Kidney epithelial cell (primary cell): ENCODE measurements at places on chromosomes 1 and 21. TPM values are rescaled to one million over a fixed set of nuclear protein-coding genes. Genes with fewer than 3 reads are reported as not detected.

The OR2L8 gene
- not detected in 2 replicates for total RNA-seq

The TNFRSF25 gene
- 18.2 and 20.2 TPM in 2 replicates for total RNA-seq

The GCSAML gene
- total RNA-seq, result 0.04 TPM in 1 of 2 replicates, not detected in the other

The SLAMF1 gene
- not detected in 2 replicates for total RNA-seq

The NFIA gene
- total RNA-seq, result 3.5 and 4.9 TPM in 2 replicates

The RGS16 gene
- total RNA-seq, result 2.3 and 2.9 TPM in 2 replicates

The LCE1C gene
- total RNA-seq, result not detected in 2 replicates

The GJA4 gene
- not detected in 2 replicates for total RNA-seq

The C1orf115 gene
- total RNA-seq, result 8.4 and 8.9 TPM in 2 replicates

The SPRR1A gene
- not detected in 2 replicates for total RNA-seq

DNA sequence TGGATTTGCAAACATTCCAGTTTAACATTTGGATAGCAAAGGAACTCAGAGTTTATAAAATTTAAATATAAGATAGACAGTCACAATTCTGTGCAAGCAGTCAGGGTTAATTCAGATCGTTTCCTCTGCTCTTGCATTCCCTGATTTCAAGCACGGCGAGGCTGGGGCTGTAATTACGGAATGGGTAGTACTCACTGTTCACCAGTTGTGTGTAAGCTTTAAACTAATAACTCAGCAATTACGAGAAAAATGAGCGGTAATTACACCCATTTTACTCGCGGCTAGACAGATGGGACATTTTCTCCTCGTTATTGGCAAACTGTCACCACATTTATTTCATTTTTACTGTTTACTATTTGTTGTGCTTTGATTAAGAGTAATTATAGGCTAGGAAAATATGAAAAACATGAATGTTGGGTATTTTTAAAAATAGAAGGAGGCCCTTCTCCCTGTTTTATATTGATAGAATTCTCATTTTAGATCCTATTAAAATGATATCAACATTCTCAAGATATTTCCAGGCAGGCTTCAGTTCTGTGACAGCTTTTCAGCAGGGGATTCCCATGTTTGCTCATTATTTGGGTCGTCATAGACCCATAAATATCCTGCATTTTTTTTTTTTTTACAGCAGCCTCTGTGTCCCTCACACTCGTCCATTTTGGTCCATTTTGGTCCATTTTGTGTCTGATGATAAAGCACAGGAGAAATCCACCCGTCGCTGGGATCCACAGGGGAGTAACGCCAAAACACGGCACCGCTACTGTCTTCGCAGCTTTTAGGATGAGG, 208.3 kb downstream of the DSCAM start:
- DNase-seq, result no peak

DNA sequence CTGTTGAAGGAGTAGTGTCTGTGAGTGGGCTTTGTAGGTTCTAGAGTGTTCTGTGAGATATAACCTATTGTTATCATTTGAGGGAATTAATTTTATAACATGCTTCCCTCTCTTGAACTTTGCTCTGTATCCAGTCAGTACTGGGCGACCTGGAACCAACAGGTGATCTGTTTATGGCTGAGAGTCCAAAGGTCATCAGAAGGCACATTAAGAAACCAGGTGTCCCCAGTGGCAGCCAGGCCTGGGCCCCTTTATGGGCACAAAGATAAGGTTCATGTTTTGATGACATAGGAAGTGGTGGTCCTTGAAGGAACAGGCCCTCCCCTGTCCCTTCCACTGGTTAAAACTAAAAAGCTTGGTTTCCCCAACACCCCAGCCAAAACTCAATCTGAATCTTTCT, 61.1 kb downstream of the FHAD1 start:
- DNase-seq, result no peak

- no peak for DNase-seq
Measured at GRCh38 chr1:172582889-172583288, 49.9 kb downstream of the SUCO start.

DNA sequence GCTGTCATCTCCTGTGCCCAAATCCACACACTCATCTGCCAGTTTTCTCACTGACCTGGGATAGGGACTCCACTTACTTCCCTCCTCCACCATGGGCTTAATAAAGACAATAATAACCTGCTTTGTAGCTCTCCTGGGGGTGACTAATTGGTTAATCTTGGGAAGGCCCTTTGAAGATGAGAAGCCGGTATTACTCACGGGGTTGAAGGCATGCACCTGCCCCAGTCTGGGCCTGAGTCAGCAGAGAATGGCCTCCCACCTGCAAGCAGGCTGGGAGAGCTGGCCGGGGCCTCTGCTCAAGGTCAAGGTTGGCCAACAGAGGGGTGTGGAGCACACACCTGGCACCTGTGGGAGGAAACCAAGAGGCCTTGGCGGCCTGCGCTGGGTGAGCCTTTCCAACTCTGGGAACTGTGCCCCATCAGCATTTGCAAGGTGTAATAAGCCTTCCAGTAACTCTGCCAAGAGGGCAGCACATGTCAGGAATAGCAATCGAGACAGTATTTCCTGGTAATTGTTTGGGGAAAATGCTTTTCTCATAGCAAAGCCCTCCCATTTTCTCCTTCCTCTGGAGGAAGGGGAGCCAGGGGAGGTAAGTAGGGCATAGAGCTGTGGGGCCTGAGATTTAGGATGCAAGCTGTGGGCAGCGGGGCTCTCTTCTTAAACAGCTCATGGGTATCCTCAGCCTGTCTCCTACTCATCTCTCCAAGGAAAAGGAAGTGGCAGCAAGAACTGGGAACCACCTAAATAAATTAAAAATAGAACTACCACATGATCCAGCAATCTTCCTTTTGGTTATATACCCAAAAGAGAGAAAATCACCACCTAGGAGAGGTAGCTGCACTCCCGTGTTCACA, 49.0 kb downstream of the TOMM20 start:
- DNase-seq, result peak; percentile 95

DNA sequence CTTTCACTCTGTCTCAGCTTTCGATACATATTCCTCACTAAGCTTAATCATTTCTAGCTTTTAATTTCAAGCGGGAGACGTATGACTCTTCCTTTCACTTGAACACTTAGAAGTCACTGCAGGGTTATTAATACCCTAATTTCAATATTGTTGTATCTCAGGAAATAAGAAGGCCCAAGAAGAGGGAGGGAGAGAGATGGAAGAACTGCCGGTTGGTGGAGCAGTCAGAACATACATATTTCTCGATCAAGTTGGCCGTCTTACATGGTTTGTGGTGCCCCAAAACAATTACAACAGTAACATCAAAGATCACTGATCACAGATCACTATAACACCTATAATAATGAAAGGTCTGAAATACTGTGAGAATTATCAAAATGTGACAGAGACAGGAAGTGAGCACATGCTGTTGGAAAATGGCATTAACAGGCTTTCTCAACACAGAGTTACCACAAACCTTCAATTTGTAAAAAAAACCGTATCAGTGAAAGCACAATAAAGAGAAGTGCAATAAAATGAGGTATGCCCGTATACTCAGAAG, 145.4 kb upstream of the HP1BP3 start:
- no peak for DNase-seq

DNA sequence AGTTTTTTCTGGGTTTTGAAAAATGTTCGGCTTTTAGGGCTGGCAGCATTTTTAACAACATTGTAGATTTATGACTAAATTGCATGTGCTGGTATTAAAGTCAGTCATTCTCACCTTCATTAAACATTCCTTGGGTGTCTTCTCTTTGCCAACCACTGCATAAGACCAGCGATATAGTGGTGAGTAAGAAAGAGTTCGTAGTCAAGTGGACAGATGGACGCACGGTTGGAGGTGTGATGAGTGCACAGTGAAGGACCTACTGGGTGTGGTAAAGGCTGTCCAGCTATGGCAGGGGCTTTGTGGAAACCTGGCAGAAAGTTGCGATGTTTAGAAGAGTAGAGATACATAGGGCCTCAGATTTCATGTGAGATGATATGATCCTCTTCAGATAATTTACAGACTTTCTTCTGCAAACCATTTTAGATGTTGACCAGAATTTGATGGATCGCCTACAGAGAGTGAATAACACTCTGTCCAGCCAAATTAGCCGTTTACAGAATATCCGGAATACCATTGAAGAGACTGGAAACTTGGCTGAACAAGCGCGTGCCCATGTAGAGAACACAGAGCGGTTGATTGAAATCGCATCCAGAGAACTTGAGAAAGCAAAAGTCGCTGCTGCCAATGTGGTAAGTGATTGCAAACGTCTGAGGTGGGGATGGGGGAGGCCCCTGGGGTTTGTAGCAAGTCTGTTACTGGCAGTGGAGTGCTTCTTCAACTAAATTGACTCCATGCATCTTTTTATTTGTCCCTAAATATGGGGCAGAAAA, 56.0 kb upstream of the LAMC2 start:
- DNase-seq, result no peak

GRCh38 chr1:230031131-230031530, 35.9 kb upstream of the GALNT2 start:
- no peak for DNase-seq

GRCh38 chr1:60889709-60890108, 192.7 kb upstream of the NFIA start:
- no peak for DNase-seq

GRCh38 chr21:38255571-38256117, 1.1 kb upstream of the KCNJ15 start:
- no peak for DNase-seq

- no peak for DNase-seq
Measured at GRCh38 chr1:47951545-47952235, 45.5 kb downstream of the TRABD2B start.

GRCh38 chr1:165516469-165516868, 27.3 kb upstream of the LRRC52 start:
- DNase-seq, result no peak

DNA sequence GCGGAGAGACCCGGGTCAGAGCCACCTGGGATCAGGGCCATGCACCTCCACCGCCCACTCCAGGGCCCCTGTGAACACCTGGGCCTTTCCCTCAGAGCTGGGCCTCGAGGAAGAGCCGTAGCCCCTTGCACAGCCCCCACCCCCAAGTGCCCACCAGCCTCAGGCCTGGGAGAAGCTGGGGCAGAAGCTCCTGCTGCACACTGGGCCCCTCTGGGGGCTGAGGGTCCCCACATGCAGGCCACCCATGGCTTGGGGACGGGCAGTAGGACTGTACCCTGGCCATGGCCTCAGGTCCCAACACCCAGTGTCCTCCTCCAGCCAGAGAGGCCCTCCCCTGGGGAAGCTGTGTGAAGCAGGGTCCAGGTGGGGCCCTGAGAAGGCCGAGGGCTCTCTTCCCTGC, 6.5 kb downstream of the NOC2L start:
- DNase-seq, result no peak

DNA sequence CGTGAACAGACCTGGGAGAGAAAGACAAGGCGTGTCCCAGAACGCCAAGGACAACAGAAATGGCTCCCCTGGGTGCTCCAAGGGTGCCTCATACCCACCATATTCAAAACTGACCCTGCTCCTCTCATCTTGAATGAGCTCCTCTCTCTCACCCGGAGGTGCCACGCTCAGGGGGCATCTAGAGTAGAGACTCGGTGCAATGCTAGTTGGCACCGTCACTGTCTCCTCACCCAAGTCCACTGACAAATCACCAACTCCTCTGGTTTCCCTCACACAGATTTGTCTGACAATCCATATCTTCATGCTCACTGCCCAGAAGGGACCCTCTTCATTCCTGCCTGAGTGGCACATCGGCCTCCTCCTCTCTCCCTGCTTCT, 5.0 kb downstream of the TMEM125 start:
- no peak for DNase-seq

DNA sequence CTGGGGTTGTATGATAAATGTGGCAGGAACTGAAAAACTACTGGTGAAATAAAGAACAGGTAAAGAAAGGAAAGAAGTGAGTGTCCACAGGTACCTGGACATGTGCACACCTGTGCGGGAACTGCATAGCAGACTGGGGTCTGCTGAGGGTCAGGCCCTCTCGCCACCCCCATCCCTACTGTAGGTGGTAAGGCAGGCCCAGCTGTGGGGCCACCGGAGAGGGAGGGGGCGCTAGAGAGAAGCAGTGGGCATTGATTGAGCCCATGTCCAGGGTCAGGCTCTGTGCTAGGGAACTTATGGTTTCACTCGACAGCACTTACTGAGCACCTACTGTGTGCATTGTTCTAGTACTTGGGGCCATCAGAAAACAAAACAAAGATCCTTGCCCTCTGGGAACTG, 400.5 kb downstream of the MATN1 start:
- DNase-seq, result no peak

DNA sequence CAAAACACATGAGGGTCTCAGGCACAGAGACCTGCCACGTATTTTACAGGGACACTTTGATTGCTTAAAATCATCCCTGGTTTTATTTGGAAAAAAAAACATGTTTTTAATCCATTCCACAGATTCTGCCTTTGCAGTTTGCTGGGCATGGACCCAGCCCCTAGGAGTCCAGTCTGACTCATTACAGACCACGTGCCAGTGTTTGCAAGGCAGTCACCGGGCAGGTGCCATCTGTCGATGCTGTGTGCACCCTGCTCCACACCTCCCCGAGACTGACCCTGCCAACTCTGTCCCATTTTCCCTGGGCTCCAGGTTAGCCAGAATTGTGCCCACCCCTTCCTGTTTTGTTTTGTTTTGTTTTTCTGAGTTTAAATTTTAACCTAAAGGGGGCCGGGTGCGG, 148.4 kb upstream of the TMEM51 start:
- no peak for DNase-seq
